ENCODE measurements at places on chromosomes 2 and 18. TPM values are rescaled to one million over a fixed set of nuclear protein-coding genes. Genes with fewer than 3 reads are reported as not detected.
A peak's percentile ranks its signal among the peaks of the same experiment; 100 is the strongest.

The FAM161A gene
- total RNA-seq = 2.5 TPM

DNA sequence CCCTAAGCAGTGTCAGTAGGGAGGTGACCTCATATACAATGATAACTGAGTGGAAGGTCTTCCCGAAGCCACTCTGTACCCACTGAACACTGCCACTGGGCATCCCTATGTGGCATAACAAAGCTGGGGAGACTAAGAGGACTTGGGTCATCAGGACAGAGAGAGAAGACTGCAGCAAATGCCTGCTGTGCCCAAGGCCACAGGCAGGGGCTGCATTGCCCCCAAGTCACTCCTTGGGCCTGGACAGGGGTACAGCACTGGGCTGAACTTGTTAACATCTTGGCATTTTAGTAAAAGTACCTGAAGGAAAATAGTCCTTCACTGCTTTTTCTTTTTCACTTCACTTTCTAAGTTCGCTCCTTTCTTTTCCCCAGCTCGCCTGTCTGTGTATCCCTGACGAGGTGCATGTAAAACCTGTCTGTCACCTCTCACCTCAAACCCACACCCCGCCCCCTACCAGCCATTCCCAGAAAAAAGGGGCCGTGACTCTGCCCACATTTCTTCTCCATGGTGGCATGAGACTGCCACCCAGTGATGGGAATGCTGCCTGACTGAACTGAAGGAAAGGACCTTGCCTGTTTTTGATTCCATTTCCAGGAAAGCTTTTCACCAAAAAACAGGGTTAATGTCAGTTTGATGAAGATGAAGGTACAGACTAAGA, 62.9 kb downstream of the MTHFD2 start:
- no peaks in the 10 kb centered on the region for H3K36me3 ChIP-seq
- H3K27ac ChIP-seq = no peak overlapping the region
- H3K27me3 ChIP-seq = no peaks in the 10 kb centered on the region
- peak; percentile 51 for DNase-seq
- H3K4me1 ChIP-seq = no peaks in the 10 kb centered on the region

The STARD6 gene
- total RNA-seq = 0.47 TPM

The DNAH6 gene
- total RNA-seq = not detected

- H3K27ac ChIP-seq = no peak overlapping the region
- H3K4me3 ChIP-seq = no peak overlapping the region
- no peaks in the 10 kb centered on the region for H3K27me3 ChIP-seq
- no peaks in the 10 kb centered on the region for H3K36me3 ChIP-seq
- no peak for DNase-seq
Observed at GRCh38 chr2:10469955-10470608, 22.0 kb upstream of the ODC1 start.

The ZNF385B gene
- 1.6 TPM for total RNA-seq
